Fibroblast of upper back skin (primary cell): ENCODE measurements at places on chromosomes 5 and 9.

GRCh38 chr5:76861612-76862011 lies 11.8 kb downstream of the S100Z start:
- DNase-seq, result no peak

GRCh38 chr5:543351-543750 lies 19.1 kb upstream of the SLC9A3 start:
- DNase-seq, result no peak

DNA sequence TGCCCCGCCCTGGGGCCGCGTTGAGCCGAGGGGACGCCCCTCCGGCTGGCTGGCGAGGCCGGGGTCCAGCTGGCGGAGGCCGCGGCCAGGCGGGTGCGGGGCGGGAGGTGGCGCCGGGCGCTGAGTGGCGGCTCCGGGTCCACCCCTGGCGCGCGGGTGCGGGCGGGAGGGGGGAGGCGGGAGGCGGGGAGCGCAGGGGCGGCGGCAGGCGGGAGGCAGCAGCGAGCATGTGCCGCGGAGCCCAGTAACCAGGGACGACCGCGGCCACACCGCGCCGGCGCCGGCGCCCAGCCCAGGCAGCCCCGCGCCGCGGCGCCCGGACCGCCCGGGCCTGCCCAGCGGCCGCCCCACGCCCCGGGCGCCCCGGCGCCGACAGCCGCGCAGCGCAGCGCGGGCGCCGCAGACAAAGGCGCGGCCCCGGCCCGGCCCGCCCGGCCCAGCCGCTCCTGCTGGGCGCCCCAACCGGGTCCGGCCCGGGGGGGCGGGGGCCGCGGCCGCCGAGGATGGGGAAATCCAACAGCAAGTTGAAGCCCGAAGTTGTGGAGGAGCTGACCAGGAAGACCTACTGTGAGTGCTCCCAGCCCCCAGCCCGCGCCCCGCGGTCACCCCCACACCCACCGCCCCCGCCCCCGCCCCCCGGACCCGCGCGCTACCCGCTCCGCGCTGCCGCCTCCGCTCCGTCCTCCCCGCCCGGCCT lies at the start of gene NCS1:
NCS1 (plus strand) TSS at position 244 of the 697 bp plus-strand sequence; CDS start at position 504, 260 bp downstream.
- DNase-seq, result peak; percentile 67

DNA sequence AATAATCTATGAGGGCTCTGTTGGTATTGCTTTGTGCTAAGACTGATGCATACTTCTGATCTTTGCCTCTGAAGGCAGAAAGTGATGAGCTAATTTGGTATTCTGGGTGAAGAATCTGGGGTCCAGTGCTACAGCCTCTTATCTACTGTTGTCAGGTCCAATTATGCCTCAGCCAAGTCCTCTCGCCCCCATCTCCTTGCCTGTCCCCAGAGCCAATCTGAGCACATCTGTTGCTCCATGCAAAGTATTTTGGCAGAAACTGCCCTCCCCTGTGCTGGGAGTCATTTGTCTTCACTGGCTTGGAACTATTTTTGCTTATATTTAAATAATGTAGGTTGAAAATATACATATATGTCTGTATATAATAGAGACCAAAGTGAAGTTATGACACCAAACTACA lies 23.4 kb downstream of the LSM11 start:
- DNase-seq, result no peak

DNA sequence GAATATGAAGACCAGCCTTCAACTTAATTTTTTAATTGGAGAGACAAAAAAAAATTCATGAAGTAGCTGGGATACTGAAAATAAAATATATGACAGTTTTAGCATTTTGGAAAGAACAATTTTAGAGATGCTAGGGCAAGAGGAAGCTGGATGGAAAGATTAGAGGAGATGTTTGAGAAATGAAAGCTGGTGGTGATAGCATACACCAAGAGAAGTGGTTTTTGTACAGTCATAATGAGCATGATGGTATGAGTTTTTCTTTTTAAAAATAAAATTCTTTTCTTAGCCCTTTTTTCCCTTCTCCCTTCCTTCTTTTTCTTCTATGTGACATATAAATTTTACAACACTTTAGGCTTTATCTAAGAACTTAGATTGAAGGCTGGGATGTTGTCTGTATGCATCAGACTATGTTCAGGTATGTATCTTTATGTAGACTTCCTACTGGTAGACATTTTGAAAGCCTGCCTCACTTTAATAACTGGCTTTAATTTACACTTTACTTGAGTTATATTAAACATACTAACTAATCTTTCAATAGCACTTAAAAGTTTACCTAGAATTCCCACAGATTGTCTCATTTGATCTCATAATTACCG lies 522.5 kb downstream of the TLE4 start:
- no peak for DNase-seq

DNA sequence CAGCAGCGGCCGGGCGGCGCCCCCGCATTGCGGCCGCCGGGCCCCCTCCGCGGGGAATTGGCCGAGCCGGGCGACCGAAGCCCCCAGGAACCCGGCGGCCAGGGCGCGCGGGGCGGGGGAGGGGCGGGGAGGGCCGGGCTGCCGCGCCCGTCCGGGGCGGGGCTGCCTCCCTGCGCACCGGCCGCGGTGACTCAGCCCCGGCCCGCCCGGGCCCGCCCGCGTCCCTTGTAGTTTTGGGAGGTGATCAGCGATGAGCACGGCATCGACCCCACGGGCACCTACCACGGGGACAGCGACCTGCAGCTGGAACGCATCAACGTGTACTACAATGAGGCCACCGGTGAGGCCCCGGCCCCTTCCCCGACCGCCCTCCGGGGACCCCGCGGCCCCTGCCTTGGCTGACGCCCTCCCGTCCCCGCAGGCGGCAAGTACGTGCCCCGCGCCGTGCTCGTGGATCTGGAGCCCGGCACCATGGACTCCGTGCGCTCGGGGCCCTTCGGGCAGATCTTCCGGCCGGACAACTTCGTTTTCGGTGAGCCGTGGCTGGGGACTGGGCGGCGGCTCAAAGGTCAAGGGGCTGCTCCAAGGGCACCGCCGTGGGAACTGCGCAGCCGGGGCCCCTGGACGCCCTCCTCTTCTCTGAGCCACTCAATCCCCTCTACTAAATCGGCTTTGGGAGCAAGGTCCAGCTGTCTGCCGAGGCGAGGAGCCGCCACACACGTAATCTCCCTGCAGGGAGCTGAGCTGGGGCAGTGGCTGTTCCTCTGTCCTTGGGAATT lies 592 bp downstream of the TUBB4B start:
- peak; percentile 33 for DNase-seq

DNA sequence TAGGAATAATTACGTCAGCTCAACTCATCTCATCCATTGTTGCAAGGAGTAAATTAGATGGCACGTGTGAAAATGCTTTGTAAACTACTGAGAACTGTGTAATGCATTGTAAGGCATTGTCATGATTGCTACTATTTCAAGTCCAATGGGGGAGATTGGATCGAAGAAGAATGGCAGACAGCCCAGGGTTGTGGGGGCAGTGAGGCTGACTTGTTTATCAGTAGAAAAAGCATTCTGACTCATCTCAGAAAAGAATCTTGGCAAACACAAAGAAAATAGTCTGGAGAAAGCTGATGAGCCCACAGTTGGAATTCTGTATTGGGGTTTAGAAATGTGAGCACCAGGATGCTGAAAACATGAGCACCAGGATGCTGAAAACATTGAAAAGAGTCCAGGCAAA lies 28.0 kb upstream of the DAP start:
- DNase-seq, result peak; percentile 82

GRCh38 chr9:86486891-86487837 lies 133.0 kb upstream of the TUT7 start:
- DNase-seq, result peak; percentile 81

GRCh38 chr5:119079318-119079921 lies 8.5 kb downstream of the DMXL1 start:
- DNase-seq, result no peak

DNA sequence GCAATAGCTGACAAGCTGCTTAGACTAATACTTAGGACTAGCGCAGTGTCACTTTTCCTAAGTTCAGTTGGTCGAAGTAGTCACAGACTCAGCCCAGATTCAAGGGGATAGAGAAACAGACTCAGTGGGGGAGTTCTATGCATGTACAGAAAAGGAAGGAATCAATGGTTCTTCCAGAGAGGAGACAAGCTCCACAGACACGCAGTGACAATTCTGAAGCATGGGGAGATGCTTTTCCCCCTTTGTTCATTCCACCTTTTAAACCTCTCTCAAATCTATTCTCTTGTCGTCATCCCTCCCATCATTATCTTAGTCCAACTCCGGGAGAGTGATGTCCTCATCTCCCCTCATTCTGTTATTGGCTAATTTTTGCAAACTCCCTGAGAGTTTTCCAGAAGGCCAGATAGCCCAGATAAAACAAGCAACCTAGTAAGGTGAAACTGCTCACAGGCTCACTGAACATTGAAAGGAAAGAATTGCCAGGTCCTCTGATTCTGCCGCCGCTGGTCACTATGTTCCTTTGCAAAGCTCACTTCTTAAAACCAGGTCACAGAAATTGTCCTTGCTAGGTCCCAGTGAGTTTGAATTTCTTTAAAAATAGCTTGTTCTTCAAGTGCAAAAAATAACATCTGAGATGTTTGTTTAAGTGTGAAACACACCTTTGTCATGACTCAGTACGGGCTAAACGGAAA lies 13.4 kb upstream of the STRBP start:
- DNase-seq, result no peak

GRCh38 chr9:135346438-135347050 lies 133.0 kb upstream of the PPP1R26 start:
- DNase-seq, result no peak

DNA sequence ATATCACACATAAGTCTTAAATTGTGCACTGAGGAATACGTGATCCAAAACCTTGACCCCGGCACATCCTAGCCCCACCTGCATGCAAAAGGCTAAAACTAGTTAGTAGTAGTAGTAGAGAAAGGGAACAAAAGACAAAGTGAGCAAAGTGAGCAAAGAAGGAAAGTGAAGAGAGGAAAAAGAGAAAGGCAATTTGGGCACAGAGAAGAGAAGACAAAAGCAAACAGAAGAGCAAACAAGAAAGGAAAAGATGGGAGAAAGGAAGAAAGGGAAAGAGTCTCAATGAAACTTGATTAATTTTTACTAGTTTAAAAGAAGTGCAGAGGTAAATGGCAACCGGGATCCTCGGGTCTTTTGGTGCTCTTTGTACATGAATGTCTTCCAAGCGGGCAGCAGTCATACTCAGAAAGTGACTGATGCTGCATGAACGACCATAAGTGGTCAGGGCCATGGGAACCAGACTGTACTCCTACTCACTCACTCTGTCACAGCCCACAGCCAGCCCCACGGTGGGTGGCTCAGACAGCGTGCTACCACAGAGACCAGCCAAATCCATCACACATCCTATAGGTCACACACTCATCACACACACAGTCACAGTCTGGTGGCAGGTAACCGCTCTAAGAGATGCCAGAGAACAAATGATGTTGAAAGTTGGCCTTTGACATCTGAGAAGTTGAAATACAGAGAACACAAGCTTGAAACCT lies 203.9 kb downstream of the FBN2 start:
- DNase-seq, result no peak

DNA sequence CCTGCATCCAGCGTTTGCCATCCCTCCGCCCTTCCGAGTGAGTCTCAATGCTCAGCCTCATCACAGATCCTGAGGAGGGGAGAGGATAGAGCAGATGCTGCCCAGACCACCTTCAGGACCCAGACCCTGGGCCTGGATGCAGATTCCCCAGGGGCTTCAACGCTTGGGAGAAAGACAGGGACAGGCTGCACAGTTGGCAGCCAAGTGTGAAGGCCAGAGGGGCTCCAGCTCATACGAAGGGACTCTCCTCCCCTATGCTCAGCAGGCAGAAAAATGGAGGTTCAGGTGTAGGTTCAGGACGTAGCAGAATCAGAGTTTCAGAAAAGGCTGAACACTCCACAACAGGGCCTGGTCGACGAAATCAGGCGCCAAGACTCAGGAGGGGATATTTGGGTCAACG lies 378.5 kb upstream of the IRX1 start:
- DNase-seq, result no peak
